Activated CD4-positive, CD25-positive, alpha-beta regulatory T cell treated with anti-CD3 and anti-CD28 coated beads, Interleukin-2, amount 50 U/mL, for 72 hours (primary cell): ENCODE measurements at places on chromosomes 1 and 21.
A peak's percentile ranks its signal among the peaks of the same experiment; 100 is the strongest.

DNA sequence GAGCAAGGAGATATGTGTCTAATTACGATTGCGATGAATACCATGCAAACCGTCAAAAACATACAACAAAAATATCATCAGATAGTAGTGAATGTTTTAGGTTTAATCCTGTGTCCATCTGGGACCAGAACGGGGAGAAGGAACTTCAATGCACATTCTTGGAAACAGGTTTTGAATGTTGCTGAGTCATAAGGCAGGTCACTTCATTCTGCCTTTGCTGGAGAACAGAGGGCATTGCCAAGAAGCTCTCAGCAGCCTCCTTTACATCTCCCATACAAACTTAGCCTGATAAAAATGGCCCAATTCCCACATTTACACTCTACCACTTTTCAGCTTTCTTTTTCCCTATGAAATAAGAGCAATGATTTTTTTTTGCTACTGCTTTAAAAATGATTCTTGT, 78.0 kb upstream of the KCNJ6 start:
- DNase-seq: no peak

DNA sequence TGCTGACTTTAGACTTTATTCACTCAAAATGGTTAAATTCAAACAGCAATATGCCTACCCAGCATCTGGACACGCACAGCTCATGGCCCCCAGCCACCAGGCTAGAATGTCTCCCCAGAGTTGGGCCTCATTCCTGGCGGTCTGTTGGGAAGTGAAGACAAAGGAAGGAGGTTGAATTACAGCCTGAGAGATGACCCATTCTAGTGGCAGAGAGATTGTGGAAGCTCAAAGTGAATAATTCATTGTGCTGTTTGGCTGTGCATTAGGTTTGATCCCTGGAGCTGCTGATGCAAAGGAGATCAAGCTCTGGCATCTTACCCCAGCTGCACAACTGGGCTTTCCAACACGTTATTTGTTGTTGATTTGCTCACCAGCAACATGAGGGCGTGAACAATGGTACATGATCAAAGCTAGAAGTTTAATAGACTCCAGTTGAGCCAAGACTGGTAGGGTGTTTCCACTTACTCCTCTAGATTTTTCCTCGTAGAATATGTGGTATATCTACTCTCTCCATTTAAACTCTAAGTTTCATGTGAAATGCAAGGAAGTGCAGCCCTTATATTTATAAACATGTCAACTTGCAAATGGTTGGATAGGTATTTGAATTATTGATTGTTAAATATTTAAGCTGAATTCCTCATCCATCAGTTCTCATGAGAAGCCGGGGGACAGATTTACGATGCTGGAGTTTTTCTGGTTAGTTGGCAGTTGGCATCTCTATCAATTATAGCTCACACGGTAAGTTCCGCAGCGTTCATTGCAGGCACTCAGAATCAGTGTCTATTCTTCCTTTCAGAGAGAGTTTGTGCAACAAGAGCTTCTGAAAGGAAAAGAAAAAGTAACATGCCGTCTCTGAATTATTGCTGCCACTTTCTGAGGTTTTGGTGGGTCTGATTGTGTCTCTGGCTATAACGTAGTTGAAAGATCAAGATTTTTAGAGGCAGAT, 222.7 kb downstream of the TM2D1 start:
- no peak for DNase-seq

DNA sequence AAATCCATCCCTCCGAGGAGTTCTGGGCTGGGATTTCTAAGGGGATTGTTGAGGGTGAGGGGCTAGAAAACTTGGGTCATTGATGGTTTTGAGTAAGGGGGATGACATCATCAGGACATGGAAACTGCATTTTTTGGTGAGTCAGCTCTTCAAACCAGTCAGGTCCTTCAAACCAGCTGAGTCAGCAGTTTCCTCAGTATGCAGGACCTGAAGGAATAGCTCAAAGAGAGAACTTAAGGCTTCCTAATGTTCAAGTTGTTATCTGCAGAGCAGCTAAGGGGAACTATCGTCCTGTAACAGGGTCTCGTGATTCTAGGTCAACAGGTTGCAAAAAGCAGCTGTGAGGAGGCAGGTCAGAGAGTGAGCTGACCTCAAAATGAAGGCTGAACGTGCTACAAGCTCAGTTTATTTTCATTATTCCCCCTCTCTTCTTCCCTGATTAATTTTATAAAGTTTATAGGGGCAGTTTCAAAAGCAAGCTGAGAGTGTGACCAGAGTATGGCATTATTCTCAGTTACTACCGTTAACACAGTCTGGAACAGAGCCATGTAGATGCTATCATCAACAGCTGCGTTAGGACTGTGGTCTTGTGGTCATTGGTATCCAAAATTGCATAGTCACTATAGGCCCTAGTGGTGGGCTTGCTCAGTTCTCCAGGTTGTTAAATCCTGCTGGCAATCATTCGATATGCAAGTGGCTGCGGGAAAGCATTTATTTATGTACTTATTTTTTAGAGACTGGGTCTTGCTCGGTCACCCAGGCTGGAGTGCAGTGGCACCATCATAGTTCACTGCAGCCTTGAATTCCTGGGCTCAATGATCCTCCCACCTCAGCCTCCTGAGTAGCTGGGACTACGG, 10.7 kb upstream of the SDC3 start:
- no peak for DNase-seq

- DNase-seq: no peak
Measured at GRCh38 chr1:75980972-75981897, 49.0 kb upstream of the ASB17 start.

DNA sequence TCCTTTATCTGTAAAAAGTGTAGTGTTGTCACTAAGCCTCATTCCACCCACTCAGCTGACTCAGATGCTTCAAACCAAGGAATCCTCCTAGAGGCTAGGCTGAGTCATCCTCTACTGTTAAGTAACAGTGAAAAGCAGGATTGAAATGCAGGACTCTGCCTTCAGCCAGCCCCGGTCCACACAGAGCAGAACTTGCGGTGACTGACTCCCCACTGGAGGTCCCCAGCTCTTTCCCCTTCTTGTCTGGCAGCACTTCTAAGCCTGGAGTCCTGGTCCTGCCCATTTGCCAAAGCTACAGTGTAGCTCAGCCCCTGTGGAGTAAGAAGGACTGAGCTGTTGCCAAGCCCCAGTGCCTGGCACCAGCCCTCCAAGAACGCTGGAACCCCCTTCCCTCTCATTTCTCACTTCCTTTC, 1.7 kb downstream of the RAB7B start:
- DNase-seq: no peak

GRCh38 chr1:201125800-201126199, 1.2 kb downstream of the ASCL5 start:
- DNase-seq: no peak

DNA sequence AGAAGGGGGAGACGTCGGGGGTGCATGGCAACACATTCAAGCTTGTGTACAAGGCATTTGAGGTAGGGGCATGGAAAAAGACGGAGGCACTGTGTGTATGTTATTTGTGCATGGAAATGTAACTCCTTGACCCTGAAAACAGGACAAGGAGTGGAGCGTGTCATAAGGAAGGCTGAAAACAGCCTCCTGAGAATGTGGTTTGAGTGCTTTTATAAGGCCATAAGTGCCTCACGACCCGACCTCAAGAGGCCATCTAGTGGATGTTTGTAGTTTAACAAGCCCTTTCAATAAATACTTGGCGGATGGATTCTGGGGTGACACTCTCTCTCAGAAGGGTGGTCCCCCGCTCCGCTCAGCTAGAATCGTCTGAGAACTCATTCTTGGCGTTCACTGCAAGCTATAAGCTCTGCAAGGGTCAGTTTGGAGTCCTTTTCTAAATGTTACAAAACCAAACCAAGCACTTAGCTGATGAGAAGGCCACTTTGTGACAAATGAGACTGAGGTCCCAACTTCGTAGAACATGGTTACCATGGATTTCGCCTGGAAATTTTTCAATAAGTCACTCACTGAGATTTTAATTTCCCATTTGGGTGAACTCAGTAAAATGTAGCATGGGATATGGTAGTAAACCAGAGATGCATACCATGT, 38.8 kb upstream of the CLCA4 start:
- no peak for DNase-seq

DNA sequence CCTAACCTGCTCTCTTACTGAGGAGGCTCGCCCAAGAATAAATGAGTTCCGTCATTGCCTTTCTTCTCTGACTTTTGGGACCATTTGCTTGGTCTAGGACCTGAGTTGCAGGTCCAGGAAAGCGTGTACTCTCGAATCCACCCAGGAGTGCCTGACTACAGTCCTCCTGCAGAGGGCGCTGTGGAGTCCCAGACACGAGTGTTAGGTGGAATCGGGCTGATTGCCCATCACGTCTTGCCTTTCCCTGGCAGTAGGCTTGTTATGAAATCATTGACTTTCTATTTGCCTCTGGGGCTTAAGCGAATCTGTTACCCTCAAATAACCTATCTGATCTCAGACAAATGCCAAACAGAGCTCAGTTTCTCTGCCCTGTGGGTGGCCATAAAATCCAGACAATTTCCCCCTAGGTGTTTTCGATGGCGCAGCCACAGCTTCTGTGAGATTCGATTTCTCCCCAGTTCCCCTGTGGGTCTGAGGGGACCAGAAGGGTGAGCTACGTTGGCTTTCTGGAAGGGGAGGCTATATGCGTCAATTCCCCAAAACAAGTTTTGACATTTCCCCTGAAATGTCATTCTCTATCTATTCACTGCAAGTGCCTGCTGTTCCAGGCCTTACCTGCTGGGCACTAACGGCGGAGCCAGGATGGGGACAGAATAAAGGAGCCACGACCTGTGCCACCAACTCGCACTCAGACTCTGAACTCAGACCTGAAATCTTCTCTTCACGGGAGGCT, at the start of gene IL20:
IL20 (plus strand) TSS at position 685 of the 733 bp plus-strand sequence. CDS start 230 bp downstream, outside the sequence.
- peak; percentile 84 for DNase-seq

DNA sequence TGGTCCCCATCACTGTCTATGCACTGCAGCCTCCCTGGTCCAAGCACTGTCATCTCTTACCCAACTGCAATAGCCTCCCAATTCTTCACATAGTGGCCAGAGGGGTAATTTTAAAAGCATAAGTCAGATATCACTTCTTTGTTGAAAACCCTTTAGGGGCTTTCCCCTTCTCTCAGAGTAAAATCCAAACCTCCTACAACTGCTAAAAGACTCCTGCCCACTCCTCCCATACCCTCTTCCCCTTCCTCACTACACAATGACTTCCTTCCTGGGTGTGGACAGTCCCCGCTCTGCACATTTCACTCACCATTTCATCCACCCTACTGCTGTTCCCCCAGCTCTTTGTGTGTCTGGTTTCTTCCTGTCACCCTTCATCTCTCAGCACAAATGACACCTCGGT, 8.3 kb downstream of the MCOLN2 start:
- no peak for DNase-seq

DNA sequence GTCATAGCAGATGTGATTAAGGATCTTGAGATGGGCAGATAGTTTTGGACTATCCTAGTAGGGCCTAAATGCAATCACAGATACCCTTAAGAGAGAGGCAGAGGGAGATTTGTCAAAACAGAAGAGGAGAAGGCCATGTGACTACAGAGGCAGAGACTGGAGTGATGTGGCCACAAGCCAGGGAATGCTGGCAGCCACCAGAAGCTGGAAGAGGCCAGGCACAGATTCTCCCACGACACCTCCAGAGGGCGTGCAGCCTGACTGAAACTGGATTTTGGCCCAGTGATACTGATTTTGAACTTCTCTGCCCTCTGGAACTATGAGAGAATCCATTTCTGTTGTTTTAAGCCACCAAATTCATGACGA, 52.1 kb upstream of the EPS8L3 start:
- DNase-seq: no peak

DNA sequence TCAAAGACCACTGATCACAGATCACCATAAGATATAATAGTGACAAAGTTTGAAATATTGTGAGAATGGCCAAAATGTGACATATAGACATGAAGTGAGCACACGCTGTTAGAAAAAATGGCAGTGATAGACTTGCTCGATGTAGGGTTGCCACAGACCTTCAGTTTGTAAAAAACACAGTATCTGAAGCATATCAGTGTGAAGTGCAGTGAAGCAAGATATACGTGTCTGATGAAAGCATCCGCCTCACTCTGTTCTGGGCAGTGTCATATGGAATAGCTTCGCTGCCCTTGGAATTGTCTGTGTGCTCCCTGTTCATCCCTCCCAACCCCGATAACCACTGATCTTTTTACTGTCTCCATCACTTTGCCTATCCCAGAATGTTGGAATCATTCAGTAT, 50.7 kb downstream of the GALNT2 start:
- no peak for DNase-seq

DNA sequence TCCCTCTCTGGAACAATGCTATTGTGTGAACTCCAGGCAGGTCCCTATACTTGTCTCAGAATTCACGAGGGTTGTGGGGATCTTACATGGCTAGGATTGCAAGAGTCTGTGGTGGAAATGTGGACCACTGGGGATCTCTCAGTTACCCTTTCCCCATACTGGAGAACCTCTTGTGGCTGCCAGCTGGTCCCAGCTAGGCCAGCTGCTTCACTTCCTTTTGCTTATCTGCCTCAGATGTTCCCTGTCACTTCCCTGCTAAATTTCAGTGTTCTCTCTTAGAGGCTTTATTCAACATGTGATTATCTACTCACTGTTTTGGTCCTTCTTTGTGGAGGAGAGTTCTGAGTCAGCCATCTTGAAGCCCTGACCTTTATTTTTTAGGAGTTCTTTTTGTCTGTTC, 75.9 kb upstream of the SAMD13 start:
- no peak for DNase-seq

- no peak for DNase-seq
Measured at GRCh38 chr1:231335663-231336602, 1.7 kb downstream of the EXOC8 start.

- DNase-seq: no peak
Measured at GRCh38 chr1:4411862-4412261, 242.5 kb upstream of the AJAP1 start.

- no peak for DNase-seq
Measured at GRCh38 chr1:30409476-30410152, 313.8 kb downstream of the MATN1 start.

DNA sequence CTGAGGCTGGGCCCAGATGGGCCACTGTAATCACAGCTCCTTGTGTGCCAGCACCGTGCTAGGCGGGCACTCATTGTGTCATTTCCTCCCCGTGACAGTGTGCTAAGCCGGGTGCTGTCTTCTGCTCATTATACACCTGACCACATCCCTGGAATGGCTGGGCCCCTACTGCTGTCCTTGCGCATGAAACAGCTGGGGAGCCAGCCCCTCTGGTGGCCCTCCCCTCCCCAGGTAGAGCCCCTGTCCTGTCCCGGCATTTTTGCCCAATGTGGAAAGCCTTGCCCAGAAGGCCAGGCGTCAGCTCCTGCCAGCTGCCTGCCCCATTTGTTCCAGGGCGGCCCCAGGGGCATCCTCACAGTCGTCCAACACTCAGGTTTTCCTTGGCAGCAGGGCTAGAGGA, 107.4 kb upstream of the CASZ1 start:
- DNase-seq: no peak

DNA sequence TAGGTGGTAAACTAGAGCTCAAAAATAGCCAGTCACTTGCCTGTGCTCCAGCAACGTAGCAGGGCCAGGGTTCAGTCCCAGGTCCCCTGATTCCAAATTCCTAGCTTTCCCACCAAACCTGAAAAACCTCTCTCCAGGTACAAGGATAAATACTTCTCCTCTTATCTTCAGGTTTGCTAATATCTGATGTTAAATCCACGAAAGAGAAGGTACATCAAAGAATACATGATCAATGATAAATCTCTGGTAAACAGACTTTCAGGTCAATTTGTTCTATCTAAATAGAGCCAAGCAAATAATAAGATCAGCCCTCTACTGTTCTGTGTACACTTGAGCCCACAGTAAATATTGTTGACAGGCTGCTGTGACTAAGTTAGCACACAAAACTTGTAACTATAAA, 52.1 kb upstream of the AKT3 start:
- DNase-seq: no peak
